Anterior cingulate cortex (tissue), 58 donors: ENCODE measurements at places on chromosomes 7 and 10.

DNA sequence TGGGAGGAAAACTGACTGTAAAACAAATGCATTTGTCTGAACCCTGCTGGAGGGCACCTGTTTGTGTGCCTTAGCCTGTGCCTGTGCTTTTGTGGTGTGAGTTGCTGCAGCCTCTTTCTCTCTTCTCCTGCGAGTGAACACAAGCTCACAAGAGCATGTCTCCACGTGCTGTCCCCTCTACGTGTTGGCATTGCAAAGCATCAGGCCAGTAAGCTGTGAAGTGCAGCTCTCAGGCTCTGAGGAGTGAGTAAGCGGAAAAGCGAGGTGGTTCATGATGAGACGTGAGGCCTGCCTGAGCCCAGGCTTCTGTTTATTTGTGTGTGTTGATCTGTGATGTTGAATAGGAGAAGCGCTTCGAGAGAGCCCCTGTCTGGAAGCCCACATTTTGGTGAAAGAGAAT lies 85.6 kb upstream of the PDCD4 start:
- no peak for DNase-seq

DNA sequence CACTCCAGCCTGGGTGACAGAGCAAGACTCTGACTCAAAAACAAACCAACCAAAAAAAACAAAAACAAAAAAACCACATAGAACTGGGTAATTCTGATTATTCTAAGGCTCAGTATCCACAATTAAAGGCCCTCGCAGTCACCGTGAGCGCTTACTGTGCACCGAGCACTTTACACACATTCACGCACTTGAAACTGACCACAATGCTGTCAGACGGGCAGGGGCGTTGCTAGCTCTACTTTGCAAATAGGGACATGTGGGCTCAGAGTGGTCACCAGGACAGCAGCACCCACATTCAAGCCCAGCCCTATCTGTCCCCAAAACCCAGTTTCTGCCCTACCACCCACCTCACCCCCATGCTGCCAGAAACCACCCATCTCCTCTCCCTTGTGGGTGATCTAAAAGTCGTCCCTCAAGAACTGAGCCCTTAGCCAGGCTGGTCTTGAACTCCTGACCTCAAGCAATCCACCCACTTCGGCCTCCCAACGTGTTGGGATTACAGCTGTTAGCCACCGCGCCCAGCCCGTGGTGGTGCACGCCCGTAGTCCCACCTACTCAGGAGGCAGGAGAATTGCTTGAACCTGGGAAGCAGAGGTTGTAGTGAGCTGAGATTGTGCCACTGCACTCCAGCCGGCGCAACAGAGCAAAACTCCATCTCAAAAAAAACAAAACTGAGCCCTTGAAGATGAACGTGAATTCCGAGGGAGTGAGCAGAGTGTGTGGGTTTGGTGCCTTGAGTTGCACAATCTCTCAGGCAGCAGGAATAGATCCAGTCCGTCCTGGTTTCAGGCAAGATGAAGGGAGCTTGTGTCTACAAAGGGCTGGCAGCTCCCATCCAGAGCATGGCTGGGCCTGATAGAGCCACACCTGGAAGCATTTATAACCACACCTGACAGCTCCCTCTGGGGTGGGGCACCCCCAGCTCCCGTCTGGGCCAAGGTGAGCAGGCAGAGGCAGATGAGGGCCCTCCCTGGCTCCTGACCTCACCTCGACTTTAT lies 5.4 kb upstream of the HSPB1 start:
- peak; percentile 33 for DNase-seq

DNA sequence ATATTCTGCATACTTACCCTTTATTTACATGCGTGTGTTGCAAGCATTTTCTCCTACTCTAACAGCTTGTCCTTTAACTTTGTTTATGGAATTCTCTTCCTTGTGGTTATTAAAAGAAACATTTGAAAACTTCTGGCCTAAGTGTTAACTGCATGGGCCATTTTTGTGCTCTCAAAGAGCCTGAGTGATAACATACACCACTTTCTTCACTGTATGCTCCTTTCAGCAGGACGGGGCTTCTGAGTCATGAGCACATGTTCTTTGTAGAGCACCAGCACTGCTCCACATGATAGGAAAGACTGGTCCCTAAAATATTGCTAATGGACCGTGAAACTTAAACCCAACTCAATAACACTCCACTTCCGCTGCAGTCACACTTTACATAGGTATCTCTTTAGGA lies 1093.6 kb upstream of the GHITM start:
- no peak for DNase-seq

GRCh38 chr7:65225422-65226006 lies 148.1 kb upstream of the ZNF92 start:
- no peak for DNase-seq

- peak; percentile 33 for DNase-seq
Measured at GRCh38 chr10:128011059-128011979, 104.4 kb downstream of the PTPRE start.

DNA sequence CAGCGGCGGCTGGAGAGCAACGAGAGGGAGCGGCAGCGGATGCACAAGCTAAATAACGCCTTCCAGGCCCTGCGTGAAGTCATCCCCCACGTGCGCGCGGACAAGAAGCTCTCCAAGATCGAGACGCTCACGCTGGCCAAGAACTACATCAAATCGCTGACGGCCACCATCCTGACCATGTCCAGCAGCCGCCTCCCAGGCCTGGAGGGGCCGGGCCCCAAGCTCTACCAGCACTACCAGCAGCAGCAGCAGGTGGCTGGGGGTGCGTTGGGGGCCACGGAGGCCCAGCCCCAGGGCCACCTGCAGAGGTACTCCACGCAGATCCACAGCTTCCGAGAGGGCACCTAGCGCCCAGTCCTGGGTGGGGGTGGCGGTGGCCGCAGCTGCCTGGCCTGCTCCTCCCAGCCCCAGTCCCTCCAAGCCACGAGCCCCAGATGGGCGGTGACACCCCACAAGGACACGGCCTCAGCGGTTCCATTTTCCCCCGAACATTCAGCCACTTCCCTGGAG lies 1.3 kb downstream of the BHLHA15 start:
- DNase-seq: no peak

DNA sequence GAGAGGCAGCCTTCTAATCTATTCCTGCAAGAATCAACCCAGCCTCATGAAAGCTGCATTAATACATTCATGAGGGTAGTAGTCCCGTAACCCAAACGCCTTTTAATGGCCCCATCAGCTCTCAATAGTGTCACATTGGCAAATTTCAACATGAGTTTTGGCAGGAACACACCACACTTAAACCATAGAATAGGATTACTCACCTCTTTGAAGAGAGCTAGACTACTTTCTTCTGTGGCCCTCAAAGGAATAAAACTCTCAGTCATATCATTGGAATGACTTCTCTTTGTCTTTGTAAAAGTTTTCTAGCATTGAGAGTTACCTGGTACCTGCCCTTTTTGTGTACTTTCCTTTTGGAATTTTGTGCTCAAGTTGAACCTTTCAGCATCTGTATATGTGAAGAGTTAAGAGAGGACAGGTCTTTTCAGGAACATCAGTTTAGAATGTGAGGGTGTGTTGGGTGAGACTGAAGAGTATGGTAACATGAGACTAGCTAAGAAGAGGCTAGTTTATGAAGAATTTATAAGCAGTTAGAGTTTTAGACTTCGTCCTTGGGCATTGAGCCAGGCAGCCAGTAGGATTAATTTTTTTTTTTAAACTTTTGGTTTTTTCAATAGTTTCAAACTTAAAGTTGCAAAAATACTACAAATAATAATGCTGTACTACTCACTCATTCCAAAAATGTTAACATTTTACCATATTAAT lies 92.6 kb downstream of the MLLT10 start:
- DNase-seq: no peak

DNA sequence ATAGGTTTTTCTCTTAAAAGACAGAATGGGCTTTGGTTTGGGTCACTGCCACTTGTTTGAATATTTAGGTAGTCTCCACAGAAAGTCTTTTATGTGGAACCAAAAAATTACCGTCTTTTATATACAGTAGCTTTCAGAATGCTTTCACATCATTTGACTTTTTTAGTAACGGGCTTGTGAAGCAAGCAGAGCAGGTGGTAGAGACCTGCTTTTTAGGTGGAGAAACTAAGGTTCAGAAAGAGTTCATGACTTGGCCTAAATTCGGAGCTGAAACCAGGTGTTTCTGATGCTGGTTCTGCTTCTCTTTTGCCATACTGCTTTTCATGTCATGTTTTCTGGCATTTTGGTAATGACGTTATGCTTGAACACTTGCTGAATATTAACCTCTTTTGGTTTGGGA lies 36.3 kb downstream of the GARS1 start:
- DNase-seq: no peak

- DNase-seq: no peak
Measured at GRCh38 chr7:159108941-159109652, 35.6 kb downstream of the VIPR2 start.

GRCh38 chr10:5614155-5614721 lies 52.2 kb downstream of the ASB13 start:
- DNase-seq: no peak

GRCh38 chr10:55369670-55370420 lies 568.8 kb upstream of the PCDH15 start:
- no peak for DNase-seq

GRCh38 chr7:105887569-105888189 lies 11.3 kb upstream of the ATXN7L1 start:
- DNase-seq: no peak

- DNase-seq: no peak
Measured at GRCh38 chr10:52903397-52903938, 130.9 kb upstream of the MBL2 start.

DNA sequence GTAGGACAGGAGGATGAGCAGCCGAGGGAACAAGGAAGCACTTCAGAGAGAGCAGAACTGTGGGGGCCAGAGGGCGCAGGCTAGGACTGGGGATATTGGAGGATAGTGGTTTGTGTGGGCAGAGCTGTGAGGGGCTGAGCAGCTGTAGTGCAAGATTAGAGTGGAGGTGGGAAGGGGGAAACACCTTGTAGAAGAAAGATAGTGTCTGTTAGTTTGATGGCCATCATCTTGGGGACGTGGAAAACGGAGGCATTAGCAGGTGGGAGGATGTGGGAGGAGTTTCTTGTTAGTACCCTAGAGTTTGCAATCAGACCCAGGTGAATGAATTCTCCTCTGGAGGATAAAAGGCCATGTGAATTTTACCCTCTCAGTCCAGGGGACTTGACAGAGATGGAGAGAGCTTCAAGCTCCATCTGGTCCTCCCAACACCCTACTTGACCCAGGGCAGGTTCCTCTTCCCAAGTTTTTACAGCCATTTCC lies 34.0 kb downstream of the PRSS2 start:
- no peak for DNase-seq

DNA sequence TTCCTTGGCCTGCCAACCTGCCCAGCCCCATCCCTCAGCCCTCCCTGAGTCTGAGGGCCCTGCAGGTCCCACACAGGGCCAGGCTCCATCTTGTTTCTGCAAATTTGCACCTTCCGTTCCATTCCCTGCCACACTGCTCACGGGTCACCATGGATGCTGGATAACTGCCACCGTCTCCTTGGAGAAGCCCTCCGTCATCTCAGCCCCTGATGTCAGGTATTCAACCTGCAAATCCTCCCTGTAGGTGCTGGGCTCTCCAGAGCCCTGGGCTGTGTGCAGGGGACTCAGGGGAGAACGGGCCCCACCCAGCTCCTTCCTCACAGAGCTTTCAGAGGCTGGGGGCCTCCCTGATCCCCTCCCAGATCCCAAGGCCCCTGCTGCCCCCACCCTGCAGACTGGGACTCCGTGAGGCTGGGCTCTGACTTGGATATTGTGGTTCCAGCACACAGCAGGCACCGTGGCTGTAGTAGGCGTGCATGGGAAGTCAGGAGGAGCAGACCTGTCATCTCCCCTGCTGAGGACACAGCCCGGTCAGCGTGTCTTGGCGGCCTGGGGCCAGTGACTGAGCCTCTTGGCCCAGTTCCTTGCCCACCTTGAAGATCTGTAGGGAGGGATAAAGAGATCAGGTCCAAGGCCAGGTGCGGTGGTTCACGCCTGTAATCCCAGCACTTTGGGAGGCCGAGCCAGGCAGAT lies 121.7 kb upstream of the TNRC18 start:
- DNase-seq: no peak

GRCh38 chr10:29481906-29482440 lies 152.8 kb downstream of the SVIL start:
- no peak for DNase-seq

GRCh38 chr7:99409192-99409572 lies 413 bp downstream of the BUD31 start:
- DNase-seq: no peak

- no peak for DNase-seq
Measured at GRCh38 chr7:151435103-151435916, 4.6 kb downstream of the CRYGN start.

GRCh38 chr10:61990761-61991135 lies 89.2 kb downstream of the ARID5B start:
- DNase-seq: no peak

DNA sequence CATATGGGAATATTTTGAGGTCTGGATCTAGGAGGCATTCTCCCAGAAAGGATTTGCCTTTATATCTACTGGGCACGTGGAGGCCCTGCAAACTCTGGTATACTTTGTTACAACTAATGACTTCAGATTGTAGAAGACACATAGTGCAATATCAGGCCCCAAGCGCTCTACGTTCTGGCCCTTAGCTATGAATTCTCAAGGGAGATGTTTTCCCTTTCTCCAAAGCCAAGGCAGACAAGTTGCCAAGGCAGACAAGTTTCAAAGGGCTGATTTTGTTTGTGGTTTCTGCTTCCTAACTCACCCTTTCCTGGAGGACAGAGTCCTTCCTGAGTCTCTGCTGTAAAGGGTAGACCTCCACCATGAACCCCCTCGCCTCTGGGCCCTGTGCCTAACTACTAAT lies 99.4 kb upstream of the CTTNBP2 start:
- no peak for DNase-seq

DNA sequence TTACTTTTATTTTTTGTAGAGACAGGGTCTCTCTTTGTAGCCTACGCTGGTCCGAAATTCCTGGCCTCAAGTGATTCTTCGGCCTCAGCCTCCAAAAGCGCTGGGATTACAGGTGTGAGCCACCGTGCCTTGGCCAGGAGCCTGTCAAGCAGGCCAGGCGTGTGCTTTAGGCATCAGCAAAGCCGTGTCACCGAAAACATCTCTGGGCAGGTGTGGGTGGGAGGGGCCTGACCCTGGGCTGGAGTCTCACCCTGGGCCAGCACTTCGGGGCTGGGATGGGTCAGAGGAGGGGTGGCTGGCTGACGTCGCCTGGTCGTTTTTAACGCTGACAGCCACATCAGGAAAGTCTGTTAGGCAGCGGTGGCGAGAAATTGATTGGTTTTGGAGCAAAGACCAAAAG lies 80.9 kb downstream of the UNCX start:
- no peak for DNase-seq

DNA sequence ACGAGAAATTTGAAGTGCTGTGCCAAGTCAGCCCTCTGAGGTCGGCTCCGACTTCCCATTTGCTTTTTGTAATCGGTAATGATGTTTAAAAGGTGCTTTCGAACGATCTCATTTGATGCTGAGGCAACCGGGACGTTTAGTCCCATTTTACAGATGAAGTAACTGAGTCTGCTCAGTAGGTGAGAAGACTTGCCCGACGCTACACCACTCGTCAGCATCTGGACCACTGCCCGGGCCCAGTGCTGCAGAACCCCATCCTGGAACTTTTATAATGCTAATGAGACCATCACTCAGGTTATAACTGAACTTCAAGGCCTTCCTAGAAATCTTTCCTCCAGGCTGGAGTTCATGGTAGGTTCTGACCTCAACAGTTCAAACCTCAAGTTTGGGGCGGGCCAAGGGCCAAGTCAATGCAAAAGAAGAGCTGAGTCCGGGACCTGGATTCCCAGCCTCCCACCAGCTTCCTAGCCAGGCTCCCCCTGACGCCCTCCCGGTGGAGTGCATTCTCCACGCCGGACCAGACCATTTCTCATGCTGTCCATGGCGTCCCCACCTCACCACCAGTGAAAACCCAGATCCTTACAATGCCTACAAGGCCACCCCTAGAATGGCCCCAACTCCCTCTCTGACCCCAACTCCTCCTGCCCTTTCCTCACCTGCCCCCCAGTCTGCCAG lies 699 bp upstream of the PDLIM1 start:
- no peak for DNase-seq
